ENCODE measurements at places on chromosomes 7 and 10.
A peak's percentile ranks its signal among the peaks of the same experiment; 100 is the strongest.

DNA sequence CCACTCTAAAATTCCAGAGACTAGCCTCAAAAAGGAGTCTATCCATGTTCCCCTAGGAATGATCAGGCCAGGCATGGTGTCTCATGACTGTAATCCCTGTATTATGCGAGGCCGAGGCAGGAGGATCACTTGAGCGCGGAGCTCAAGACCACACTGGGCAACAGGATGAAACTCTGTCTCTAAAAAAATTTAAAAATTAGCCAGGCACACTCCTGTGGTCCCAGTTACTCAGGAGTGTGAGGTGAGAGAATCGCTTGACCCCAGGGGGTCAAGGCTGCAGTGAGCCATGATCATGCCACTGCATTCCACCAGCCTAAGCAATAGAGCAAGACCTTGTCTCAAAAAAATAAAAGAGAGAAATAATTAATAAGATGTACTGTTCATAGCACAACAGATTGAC lies 256.8 kb downstream of the KCND2 start:
- no peak for DNase-seq

DNA sequence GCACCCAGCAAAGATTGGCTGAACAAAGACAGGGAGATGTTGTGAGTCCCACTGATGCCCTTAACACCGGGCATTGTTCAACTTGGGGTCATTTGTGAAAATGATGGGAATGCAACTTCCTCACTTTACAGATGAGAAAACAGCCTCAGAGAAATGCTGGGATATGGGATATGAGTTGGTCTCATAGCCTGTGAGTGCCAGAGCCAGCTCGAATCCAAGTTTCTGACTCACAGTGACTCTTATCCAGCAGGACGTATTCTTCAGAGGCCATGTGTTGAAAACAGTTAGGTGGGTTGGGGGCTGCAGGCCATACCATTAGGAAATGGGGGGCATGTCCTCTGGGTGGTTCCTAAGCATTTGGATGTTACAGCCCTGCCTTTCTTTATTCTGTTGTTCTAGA lies 45.2 kb downstream of the KIAA1217 start:
- no peak for DNase-seq

- peak; percentile 46 for DNase-seq
These were observed 39.1 kb downstream of the VOPP1 start for GRCh38 chr7:55533050-55533728.

GRCh38 chr7:142431491-142431890 lies 173.6 kb upstream of the PRSS58 start:
- no peak for DNase-seq

DNA sequence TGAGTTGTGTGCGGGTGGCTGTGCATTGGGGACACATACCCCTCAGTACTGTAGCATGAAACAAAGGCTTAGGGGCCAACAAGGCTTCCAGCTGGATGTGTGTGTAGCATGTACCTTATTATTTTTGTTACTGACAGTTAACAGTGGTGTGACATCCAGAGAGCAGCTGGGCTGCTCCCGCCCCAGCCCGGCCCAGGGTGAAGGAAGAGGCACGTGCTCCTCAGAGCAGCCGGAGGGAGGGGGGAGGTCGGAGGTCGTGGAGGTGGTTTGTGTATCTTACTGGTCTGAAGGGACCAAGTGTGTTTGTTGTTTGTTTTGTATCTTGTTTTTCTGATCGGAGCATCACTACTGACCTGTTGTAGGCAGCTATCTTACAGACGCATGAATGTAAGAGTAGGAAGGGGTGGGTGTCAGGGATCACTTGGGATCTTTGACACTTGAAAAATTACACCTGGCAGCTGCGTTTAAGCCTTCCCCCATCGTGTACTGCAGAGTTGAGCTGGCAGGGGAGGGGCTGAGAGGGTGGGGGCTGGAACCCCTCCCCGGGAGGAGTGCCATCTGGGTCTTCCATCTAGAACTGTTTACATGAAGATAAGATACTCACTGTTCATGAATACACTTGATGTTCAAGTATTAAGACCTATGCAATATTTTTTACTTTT lies 1.8 kb downstream of the DDIT4 start:
- DNase-seq, result no peak

DNA sequence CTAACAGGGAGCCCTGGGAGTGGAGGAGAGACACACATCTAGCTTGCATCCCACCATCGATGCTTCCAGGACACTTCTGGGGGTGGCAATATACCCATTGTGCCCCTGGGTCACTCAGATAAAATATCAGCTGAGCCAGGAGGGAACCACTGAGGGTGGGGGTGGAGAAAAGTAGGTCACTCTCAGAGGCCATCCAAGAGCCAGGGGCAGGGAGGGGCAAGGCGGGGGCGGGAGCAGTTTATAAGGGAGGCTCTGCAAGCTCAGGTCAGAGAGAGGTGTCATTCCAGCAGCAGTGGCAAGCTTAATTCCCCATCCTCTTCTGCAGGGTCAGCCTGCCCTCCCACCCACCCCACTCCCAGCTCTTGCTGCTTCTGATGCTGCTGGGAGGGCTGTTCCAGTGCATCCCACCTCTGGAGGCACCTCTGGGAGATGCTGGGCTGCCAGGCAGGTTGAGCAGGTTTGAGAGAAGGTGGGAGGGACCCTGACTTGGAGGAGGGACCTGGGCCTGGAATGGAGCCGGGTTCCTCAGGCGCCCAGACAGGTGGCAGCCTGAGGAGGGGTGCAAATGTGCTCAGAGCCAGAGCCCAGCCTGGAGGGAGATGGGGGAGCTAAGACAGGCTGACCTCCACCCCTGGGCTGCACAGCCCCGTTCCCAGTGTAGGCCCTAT lies 20.1 kb upstream of the TLX1 start:
- no peak for DNase-seq

DNA sequence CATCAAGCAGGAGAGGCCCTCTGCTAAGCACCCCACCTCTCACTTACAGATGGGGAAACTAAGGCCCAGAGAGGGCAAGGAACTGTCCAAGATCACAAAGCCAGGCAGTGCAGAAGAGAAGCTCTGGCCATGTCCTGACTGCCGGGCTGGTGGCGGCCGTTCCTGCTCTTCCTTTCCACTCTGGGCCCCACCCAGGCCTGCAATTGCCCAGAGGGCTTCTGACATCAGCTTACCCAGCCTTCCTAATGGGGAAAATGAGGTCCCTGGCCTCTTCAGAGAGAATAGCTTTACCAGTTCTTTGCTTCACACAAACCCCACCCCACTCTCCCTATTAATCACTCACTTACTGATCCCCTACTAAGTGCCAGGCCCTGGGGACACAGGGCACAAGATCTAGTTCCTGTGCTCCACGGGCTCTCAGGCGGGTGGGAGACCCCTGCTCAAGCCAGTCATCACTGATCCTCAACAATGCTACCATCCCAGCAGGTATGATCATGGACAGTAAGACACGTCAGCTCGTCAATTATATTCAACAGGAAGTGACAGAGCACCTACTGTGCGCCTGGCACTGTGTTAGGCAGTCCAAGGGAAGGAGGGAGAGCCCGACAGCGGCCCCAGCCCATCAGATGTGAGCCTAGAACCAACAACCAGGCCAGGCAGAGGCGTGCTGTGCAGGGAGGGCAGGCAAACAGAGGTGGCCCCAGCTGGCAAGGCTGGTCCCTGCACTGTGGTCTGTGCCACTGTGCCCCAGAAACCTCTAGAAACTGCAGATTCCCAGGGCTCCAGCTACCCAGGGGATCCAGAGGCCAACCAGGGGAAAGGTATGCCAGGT lies 26.4 kb upstream of the FRAT2 start:
- DNase-seq, result no peak

- no peak for DNase-seq
These were observed 56.6 kb downstream of the VOPP1 start for GRCh38 chr7:55515569-55516279.

DNA sequence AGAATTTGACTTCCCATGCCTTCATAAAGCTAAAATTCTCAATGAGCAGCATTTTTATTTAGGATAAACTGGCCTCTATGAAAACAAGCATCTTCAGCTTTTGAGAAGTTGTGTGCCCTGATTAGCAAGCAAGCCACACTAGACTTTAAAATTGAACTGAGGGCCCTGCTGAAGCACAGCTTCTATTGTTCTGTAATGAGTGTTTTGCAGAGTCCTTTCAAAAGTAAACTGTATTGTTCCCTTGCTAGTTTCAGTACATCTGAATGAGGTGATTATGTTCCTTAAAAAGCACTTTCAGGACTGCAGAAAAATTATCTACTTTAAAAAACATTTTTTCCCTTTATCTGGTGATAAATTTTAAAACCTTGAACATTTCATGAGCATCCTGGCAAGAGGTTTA lies 113.3 kb upstream of the PRPS1L1 start:
- DNase-seq, result no peak

- no peak for DNase-seq
These were observed 102.0 kb downstream of the GLCCI1 start for GRCh38 chr7:8070451-8071180.

- DNase-seq, result no peak
These were observed 149.8 kb downstream of the AKR1D1 start for GRCh38 chr7:138226001-138226476.

DNA sequence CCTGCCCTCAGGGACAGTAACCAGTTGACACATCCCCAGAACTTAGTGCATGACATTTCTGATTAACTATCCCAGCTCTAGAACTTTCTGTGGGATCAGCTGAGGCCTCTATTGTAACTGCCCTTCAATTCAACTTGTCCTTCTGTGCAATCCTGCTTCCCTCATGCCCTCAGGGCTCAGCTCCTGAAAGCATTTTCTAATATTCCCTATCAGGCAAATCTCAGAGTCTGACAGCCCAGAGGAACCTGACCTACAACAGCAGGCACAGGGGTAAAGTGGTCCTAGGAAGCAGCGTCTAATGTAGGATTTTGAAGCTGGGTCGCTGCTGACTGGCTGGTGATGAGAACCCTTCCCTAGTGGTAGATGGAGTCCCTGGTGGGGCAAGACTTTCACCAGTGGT lies 13.6 kb upstream of the STN1 start:
- no peak for DNase-seq

GRCh38 chr10:51788273-51788672 lies 88.9 kb upstream of the CSTF2T start:
- DNase-seq, result no peak

GRCh38 chr10:93873420-93874115 lies 20.2 kb upstream of the SLC35G1 start:
- DNase-seq, result no peak

DNA sequence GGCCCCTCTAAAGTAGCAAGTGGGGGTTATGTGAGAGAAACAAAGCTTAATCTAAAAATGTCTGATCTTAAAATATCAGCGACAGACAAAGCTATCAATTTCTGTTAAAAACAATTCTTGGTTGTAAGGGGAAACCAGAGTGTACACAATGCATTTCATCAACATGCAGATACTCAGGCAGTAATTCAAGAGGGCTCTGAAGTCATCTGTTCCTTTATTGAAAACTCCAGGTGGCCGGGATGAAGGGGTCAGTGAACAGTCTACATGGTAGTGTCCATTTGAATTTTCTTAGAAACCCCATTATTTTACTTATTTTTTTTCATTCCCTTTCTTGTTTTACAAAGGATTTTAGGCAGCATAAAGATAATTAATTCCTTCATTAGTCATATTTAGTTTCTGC lies 36.7 kb upstream of the BTBD16 start:
- no peak for DNase-seq

DNA sequence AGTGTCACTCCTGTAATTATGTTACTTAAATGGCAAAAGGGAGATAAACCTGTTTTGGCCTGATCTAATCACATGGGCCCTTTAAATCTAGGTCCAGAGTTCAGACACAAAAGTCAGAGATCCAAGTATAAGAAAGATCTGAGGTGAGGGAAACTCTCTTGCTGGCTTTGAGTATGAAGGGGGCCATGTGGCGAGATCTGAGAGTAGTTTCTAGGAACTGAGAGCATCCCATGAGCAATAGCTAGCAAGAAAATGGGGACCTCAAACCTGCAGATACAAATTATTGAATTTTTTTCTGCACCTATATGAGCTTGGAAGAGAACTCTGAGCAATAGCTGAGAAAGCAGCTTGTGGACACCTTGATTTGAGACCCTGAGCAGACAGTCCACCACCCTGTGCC lies 27.6 kb downstream of the ANKRD7 start:
- no peak for DNase-seq

DNA sequence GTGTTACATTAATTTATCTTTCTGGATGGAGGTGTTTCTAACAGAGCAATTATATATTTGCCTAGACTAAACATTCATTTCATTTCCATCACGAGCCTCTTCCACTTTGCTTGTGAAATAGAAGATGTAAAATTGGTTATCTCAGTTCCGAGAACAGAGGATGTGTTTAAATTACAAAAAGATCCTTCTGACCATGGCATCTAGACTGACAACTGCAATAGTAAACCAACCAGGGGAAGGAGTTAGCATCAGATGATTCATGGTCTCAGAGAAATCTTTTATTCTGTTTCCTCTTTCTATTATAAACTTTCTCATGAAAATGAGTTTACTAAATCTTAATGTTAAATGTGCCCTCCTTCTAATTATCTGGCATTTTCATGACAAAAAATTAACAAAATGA lies 149.8 kb upstream of the WDR11 start:
- DNase-seq, result no peak

DNA sequence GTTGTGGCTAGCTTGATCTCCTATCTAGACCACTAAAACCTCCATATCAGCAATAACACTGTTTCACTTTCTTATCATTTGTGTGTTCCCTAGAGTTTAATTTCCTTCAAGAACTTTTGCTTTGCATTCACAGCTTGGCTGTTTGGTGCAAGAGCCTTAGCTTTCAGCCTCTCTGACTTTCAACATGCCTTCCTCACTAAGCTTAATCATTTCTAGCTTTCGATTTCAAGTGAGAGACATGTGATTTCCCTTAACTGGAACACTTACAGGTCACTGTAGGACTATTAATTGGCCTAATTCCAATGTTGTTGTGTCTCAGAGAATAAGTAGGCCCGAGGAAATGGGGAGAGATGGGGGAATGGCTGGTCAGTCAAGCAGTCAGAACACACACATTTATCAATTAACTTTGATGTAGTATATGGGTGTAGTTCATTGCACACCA lies 10.6 kb upstream of the BPGM start:
- DNase-seq, result no peak

Measured in stimulated activated CD8-positive, alpha-beta memory T cell treated with anti-CD3 and anti-CD28 coated beads, Interleukin-4, amount 100 ng/mL, for 1 hour (primary cell).